ENCODE measurements at places on chromosomes 2 and 18.

GRCh38 chr2:185875136-185875931, 136.7 kb downstream of the FSIP2 start:
- DNase-seq = no peak

DNA sequence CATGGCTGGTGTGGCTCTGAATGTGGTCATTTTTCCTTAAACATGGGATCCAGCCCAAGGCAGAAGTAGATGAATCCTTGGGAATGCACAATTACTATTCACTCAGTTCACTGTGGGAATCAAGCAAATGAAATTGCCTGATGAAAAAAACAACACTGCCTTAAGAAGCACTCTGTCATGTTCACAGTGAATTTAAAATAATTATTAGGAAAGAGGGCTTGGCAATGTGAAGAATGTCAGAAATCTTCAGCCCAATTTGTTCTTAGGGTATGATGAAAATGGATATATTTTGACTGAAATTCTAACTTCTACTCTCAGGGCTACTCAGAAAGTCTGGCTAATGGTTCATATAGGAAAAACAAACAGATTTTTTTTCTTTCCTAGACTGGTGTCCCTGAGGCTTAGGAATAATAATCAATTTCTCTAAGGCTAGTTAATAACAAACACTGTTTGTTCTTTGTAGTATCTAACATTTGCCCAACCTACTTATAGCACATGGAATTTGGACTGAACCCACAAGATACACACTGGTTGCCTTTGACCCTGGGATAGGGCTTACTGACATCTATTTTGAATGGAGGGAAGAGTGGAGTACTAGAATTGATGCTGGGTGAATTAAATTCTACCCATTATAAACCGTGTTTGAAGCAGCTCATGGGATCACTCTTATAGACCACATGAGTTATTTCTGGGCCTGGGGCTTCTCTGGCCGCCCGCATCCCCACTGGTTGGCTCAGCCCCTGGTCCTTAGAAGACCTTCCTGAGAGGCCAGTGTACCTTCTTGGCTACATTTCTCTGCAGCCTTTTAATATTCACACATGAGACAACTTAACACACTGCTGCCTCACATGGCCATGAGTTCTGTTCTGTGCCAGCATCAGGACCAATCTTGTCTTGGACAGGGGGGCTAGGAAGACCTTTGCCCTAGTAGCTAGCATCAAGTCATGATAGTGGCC, 8.3 kb upstream of the MRPL33 start:
- DNase-seq = no peak

- no peak for DNase-seq
Observed at GRCh38 chr2:178404368-178404767, 46.6 kb downstream of the PRKRA start.

DNA sequence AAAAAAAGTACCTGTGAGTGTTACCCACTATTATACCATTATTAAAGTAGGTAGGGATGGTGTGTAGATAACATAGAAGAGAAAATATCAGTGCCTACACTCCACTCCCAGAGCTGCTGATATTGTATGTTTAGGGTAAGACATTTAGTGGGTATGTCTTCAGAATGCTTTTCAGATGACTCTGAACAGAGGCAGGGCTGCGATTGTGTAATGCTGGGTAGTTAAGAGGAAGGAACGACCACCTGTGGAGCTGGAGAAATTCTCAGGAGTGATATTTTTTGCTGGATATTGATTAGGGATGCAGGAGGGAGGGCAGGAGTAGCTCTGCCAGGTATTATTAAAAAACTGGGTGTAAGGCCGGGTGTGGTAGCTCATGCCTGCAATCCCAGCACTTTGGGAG, 2.8 kb downstream of the CNOT11 start:
- DNase-seq = no peak

GRCh38 chr18:77658299-77658662, 408.6 kb downstream of the GALR1 start:
- DNase-seq = no peak

DNA sequence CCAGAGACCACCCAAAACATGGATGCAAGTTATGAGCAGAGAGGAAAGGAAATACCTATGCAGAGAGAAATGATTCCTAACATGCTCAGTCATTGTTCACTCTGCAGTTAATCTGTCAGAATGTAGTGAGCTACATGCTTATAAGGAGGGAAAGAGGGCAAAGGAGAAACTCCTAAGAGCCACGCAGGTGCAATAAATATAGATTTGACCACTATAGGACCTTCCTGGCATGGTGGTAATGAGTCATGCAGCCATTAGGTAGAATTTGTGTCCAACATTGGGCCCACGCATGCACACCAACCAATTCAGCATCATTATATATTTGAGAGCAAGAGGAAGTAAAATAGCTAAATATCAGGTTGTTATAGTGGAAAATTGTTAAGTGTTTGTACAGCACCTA, 699.9 kb downstream of the DSC3 start:
- no peak for DNase-seq

DNA sequence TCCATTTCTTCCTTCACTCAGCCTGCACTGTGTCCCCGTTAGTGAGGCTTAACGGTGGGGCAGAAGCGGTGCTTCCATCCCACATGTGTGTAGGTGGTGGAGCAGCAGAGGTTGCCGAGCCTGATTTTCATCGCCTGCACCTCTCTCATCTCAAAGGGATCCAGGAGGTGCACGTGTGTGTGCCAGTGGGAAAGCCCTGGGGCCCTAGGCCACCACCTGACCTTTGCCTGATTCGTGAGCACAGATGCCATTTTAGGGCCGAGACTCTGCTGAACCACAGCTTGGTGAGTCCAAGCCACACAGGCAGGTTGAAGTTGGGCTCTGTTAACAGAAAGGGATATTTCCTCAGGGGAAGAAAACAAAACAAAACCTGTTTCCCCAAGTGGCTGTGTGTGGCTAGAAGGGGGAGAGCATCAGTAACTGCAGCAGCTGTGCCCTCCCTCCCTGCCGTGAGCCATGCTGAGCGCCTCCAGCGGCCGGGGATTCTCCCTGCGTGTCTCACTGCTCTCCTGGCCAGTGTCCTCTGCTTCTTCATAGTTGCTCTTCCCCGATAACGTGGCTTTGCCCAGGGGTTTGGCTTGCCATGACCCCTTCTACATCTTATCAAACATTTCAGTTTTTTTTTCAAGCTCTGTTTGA, 81.5 kb downstream of the MAPRE2 start:
- no peak for DNase-seq

DNA sequence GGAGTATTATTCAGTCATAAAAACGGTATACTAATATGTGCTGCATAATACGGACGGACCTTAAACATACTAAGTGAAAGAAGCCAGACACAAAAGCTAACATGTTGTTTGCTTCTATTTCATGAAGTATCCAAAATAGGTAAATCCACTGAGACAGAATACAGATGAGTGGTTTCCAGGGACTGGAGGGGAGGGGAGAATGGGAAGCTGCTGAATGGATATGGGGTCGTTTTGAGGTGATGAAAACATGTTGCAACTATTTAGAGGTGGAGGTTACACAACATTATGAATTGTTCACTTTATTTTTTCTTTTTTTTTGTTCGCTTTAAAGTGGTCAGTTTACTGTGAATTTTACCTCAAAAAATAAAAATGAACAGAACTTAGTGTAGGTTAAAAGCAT, 52.9 kb downstream of the RAB10 start:
- no peak for DNase-seq

Data from activated T-cell treated with anti-CD3 and anti-CD28 coated beads for 4 hours (primary cell).